ENCODE measurements at places on chromosomes 1 and 21.

DNA sequence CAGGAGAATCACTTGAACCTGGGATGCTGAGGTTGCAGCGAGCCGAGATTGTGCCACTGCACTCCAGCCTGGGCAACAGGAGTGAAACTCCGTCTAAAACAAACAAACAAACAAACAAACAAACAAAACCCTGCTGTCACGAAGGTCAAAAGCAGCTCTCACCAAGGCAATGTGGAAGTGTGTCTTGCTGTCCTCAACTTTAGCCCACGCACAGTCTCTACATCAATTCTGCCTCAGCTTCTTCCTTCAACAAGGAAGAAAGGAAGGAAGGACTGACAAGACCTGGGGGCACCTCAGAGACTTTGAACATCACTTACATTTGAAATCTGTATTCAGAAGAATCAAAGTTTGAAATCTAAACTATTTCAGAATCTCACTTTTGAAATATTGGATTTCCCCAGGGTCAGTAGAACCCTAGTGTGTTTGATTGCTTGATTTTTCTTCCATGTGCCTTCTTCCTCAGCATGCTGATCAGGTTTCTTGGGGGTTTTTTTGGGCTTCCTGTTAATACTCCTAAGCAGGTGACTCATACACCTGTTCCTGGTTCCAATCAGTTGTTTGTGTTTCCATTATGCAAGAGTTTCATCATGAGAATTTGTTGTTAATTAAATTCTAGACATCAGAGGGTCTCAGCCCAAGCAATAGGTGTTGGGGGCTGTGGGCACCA is 6.5 kb upstream of the CSTB start:
- DNase-seq: no peak

DNA sequence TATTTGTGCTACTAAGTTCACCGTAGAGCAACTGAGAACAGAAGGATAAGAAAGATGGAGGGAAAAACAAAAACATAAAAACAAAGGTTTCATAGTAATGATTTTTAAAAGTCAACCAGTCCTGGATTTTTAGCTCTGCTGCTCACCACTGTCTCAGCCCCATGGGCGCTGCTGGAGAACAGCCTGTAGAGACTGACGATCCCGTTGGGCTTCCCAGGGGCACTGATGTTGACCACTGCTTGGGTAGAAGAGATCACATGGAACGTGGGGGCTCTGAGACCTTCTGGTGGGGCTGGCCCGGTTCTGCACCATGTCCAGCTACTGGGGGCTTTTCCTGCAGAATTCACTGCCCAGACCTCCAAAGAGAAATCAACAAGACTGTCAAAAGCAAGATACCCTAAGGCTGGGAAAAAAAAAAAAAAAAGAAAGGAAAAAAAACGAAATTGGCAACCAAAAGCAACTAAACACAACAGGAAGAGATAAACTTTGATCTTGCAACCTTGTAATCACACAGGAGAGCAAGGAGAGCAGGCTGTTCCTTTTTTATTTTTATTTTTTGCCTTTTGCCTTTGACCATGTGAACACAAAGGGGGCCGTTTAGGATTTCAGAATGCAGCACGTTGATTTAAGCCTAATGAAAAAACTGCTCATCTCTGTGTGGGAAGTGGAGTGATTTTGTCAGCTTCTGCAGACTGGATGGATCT is 83.5 kb downstream of the KCTD3 start:
- no peak for DNase-seq

DNA sequence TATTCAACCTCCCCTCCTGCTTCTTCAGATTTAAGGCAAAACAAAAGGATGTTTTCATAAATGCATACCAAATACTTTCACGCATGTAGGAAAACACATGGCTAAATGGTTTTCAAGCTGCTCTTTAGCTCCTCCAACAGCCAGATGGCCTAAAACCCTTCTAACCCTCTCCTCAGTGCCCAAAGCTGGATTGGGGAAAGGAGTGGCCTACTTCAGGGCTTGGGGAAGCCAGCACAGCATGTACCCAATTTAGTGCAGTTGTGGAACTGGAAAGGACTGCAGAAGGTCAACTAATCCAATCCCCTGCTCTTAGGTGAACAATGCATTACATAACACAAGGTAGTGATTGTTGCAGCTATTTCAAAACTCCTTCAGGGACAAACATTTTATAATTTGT is 9.3 kb downstream of the F5 start:
- no peak for DNase-seq

DNA sequence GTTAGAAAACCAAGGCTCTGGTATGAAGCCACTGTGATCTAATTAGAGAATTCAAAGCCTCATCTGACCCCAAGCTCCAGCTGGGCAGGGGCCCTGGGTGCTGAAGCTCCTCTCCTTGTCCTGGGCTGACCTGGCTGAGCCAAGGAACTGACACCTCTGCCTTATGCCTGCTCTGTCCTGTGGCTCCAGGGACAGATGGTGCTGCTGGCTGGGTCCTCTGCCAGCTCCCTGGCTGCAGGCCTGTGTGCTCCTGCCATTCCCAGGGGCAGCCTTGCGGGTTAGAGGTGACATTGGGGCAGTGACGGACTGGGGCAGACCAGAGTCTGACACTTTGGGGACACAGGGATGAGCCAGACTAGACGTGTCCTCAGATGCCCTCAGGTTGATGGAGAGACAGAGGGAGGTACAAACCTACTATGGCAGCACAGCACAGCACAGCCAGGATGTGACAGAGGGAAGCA is 11.8 kb downstream of the ACOT11 start:
- DNase-seq: no peak

DNA sequence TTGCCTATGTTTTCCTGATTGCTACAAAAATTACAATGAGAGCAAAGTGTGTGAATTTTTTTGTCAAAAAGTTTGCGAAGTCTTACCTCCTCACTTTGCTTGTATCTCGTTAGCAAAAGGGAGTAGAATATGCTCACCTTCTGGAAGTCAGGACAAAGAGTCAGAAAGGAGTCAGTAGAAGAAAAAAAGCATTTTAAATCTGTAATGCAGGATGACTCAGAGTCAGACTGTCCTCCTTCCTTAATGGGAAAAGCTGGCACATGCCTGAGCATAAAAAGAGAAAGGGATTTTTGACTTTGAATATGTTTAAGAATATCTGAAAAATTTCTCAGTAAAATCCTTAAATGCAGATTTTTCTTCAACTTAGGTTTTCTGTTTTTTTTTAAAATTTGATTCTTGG is 14.2 kb upstream of the VN1R5 start:
- no peak for DNase-seq

GRCh38 chr1:96159379-96159778 is 562.2 kb upstream of the PTBP2 start:
- DNase-seq: no peak

- DNase-seq: no peak
Measured at GRCh38 chr21:16086936-16087335, 357.2 kb downstream of the USP25 start.

DNA sequence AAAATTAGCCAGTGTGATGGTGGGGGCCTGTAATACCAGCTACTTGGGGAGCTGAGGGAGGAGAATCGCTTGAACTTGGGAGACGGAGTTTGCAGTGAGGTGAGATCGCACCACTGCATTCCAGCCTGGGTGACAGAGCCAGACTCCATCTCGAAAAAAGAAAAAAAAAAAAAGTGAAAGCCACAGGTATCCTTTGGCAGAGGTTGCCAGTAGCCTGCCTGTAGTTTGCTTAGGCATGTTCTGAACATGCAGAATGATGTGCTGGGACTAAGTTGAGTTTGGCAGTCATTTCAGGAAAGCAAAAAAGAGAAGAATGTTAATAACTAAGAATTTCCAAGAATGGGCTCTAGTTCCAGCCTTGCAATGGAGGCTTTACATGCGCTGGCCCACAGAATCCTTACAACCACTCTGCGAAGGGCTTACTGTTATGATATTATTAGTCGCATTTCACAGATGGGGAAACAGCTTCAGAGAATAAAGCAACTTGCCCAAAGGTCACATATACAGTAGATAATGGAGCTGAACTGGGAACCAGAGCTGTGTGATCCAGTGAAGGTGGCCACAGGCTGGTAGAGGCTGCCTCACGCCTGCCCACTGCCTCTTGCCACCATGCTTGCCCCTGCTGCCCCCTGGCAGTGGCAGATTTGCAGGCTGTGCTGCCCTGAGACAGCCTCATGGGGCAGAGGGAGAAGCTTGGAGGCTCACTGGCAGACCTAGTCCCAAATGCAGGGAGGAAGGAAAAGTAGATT is 66.5 kb upstream of the LYST start:
- peak; percentile 39 for DNase-seq

- DNase-seq: no peak
Measured at GRCh38 chr1:117473063-117473462, 105.8 kb downstream of the MAN1A2 start.

DNA sequence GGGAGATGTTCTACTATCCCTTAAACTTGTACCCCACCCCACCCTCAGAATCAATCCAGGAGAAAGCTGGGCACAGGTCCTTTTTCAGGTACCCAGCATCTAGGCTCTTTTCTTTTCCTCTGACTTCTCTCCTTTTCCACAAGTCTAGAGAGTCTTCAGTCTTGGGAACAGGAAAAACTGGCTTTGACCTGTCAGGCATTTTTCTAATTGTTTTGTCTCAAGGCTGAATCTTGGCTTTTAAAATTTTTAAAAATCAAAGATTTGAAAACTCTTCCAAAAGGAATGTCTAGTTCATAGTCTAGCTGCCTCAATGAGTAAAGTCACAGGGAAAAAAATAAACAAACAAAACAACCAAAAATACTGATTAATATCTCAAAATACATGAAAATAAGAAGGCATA is 161.5 kb downstream of the HFM1 start:
- DNase-seq: no peak

GRCh38 chr1:40438391-40439015 is 11.8 kb upstream of the ZFP69B start:
- peak; percentile 31 for DNase-seq

- no peak for DNase-seq
Measured at GRCh38 chr1:228205526-228206436, 2.1 kb upstream of the OBSCN start.

DNA sequence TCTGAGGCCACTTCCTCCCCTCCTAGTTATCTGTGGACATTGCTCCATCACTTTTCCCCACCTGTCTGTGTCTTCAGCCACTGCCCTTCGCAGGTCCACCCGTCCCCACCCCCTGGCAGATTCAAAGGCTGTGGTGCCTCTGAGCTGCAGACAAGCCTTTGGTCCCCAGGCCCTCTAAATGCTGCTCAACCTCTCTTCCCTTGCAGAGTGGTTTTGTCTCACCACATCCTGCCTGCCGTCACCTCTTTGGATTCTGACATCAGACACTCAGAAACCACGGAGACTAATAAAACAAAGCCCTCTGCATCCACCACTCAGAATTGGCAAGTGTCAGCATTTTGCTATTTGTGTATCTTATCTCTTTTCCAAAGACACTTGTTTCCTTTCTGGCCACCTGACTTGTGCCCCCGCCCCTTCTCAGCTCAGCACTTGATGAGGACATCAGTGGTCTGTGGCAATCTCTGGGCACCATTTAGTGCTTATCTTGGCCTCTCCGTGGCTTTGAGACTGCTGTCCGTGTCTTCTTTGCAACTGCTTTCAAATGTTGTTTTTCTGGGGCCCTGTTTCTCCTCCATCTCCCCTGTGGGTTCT is 7.7 kb downstream of the CNIH3 start:
- DNase-seq: peak; percentile 88

DNA sequence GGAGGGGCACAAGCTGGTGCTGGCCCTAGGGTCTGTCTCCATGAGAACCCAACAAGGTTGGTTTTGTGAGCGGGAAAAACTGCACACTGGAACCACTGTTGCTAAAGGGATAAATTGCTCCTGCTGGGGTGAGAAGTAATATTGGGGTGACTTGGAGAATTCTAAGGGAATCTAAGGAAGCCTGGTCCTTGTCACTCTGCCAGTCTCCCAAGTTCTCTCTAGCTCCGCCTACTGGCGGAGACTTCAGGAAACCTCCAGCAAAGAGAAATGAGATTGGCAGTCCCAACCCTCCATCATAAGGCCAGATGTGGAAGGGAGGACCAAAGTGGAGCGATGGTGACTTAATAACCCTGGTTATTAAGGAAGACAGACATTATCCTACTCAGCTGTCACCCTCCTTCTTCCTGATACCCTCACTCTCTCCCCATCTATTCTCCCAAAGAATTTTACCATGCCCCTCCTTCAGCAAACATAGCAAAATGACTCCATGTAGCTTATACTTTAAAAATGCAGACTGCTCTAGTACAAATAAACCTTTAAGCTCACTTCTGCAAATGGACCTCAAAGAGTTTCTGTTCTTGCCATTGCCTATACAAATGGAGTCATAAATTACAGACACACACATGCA is 2.7 kb downstream of the LCE1F start:
- DNase-seq: peak; percentile 32

GRCh38 chr21:33296156-33296555 is 28.6 kb upstream of the IFNAR1 start:
- no peak for DNase-seq

DNA sequence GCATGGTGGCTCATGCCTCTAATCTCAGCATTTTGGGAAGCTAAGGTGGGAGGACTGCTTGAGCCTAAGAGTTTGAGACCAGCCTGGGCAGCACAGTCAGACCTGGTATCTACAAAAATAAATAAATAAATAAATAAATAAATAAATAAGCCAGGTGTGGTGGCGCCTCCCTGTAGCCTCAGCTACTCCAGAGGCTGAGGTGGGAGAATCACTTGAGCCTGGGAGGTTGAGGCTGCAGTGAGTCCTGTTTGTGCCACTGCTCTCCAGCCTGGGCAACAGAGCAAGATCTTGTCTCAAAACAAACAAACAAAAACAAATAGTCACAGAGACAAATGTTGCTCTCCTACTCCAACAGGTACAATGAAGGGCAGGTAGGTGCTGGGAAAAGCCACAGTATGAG is 242.4 kb upstream of the POU3F1 start:
- no peak for DNase-seq

DNA sequence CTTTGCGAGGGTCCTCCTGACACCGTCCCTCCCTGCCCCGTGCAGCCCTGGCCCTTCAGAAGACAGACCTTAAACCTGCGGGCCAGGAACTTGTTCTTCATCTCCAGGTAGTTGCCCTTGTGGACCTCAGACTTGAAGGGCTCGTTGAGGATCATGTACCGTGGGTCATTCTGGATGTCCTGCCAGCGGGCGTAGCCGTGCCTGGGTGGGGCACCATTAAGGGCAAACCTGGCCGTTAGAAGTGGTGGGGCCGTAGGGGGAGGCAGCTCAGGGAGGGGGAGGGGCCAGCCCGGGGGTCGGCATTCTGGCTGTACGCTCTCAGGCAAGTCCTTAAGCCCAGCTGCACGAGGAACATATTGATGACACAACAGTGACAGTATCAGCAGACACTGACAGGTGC is 64.6 kb downstream of the KCNAB2 start:
- DNase-seq: no peak

GRCh38 chr1:200774735-200775444 is 36.2 kb downstream of the CAMSAP2 start:
- DNase-seq: no peak

GRCh38 chr21:29350246-29350779 is 51.6 kb downstream of the BACH1 start:
- DNase-seq: no peak

GRCh38 chr1:64480999-64481772 is 11.3 kb downstream of the CACHD1 start:
- no peak for DNase-seq

GRCh38 chr1:59238333-59238934 is 58.5 kb upstream of the FGGY start:
- no peak for DNase-seq

GRCh38 chr21:35521293-35521692 is 472.2 kb upstream of the RUNX1 start:
- DNase-seq: no peak

Measured in KBM-7 (cell line).